ENCODE measurements at places on chromosomes 13 and 19.

- peak; percentile 73 for DNase-seq
These were observed 1.0 kb downstream of the REX1BD start for GRCh38 chr19:18589380-18590272.

GRCh38 chr19:30344446-30345425 lies 27.4 kb upstream of the ZNF536 start:
- DNase-seq: no peak

DNA sequence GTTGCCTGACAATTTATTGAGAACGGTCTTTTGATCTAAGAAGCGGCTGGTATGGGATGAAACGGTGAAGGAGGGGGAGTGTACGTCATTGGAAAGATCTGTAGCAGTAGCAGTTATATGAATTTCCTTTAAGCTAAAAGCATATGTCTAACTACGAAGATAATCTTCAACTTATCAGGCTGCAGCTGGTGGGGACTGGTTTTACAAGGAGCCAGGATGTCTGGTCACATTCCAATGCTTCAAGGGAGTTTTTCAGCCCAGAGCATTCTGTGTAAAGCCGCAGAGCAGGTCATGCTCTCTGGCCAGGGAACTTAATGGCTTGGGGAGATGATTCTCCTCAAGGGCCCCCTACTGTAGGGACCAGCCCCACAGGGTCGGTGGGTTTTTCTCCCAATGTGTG lies 29.2 kb downstream of the CLEC4M start:
- no peak for DNase-seq

DNA sequence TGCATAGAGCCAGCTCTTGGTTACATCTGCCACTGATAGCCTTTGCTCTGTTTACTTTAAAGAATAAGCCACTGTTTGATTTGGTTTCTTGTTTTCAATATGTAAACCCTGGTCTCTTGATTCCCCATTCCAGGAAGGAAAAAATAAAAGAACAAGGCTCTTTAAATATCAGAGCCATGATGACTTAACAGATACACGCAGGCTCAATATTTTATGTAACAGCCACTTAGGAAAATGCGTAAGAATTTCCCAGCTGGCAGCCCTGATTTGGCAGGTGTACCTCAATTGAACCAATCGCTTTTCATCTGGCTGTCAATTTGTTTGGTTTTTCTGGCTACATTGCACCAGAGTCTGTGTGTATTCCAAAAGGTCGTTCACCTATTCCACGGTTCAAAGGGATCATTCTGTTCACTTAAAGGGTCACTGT lies 65.6 kb downstream of the IRS2 start:
- DNase-seq: no peak

- no peak for DNase-seq
These were observed 8.7 kb downstream of the RPS28 start for GRCh38 chr19:8329996-8330395.

DNA sequence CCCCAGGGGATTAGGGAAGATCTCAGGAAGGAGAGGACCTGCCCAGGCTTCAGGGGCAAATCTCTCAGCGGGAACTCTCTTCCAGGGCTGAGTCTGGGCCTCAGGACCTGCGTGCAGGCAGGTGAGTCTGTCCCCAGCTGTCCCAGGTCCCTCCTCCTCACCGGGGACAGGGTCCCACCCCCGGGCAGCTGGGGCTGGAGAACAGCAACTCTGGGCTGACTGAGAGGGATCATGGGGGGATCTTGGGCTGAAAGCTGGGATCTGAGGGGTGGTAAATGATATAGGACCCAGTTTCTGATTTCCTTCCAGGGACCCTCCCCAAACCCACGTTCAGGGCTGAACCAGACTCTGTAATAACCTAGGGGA lies 14.3 kb downstream of the LILRA1 start:
- DNase-seq: no peak

- DNase-seq: no peak
These were observed 712.7 kb downstream of the UQCRFS1 start for GRCh38 chr19:28500296-28500695.

GRCh38 chr13:40109351-40109844 lies 453.9 kb downstream of the COG6 start:
- no peak for DNase-seq

DNA sequence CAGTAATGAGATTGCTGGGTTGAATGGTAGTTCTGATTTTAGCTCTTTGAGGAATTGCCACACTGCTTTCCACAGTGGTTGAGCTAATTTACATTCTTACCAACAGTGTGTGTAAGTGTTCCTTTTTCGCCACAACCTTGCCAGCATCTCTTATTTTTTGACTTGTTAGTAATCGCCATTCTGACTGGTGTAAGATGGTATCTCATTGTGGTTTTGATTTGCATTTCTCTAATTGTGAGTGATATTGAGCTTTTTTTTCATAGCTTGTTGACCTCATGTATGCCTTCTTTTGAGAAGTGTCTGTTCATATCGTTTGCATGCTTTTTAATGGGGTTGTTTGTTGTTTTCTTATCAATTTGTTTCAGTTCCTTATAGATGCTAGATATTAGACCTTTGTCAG lies 245.0 kb downstream of the MTUS2 start:
- no peak for DNase-seq

DNA sequence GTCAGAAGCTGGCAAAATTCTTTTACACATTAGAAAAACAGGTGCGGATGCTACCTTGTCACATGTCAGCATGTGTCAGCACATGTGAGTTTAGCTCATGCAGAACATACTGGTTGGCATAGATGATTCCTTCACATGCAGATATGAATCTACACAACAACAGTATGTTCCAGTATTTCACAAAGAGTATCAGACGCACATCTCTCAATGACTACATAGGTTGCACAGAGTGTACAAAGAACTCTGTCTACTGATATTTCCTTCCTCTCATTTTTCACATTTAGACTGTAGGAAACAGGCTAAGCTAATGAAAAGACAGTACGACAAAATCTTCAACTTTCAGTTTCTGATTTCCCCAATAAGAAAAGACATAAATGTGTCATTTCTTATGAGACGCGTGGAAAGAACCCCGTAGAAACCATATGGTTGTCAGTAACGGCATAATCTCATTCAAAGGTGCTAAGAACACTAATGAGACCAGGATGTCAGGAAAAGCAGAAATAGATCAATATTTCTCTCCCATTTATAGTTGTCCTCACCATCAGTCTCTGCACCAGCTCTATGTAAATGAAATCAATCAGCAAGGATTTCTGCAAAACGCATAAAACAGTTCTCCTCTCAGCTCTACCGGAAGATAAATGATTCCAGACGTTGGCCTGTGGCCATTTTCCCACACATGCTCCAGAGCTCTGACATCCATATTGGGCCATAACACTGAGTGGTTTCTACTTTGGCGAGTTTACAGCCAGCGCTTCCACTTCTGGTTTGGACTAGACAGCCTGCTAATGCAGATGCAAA lies 81.2 kb downstream of the STARD13 start:
- no peak for DNase-seq

DNA sequence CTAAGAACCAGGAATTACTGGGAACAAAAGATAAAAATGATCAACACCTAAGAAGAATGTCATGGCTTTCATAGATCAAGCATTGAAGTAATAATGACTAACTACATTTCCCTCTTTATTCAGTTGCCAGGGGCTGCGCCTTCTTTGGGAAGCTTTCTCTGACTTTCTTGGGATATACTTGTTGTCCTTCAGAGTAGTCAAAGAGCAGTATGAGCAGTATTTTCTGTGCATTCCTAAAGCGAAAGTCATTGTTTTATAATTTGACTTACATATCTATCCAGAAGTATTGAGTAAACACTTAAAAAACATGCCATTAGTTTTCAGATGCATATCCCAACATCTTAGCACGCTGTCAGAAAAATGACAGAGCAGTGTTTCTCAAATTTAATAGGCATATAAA lies 2412.4 kb downstream of the PCDH9 start:
- DNase-seq: no peak

DNA sequence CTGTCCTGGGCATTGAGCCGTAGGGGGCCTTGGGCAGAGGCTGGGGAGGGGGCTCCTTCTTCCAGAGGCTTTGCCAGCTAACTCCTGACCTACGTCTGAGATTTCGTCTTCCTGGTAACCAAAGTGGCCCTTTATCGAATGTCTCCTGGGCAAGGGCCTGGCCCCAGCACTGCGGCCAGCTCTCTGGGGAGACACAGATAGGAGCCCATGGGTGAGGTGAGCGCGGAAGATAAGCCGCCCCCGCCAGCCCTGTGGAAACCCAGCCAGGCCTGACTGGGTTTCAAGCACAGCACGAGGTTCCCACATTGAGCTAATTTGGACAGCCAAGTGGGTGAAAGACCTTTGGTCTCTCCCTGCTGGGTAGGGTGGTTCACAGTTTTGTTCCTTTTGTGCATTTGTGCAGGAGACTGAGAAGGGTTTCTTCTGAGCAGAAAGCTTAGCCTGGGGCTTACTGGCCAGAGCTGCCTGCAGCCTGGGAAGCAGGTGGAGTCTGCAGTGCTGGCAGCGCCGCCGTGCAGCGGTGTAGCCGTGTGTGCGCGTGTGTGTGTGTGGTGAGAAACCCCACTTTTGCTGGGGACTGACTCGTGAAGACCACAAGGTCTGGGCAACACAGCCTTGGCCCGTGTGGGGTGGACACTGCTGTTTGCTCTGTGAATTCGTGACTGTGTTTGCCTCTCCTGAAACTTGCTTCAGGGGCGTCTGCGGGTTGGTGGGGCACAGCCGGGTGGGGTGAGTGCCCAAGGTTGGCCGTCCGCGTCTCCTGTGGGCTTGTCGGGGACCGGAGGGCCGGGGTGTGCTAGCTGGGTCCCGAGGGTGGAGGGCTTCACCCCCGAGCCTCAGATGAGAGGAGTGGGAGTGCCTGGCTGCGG lies 2.5 kb downstream of the BSG start:
- DNase-seq: no peak

- no peak for DNase-seq
These were observed 16.2 kb upstream of the MBNL2 start for GRCh38 chr13:97205982-97206381.

- no peak for DNase-seq
These were observed 897 bp downstream of the ETHE1 start for GRCh38 chr19:43525836-43526771.

- DNase-seq: no peak
These were observed 1017.4 kb downstream of the EFNB2 start for GRCh38 chr13:105518086-105518485.

DNA sequence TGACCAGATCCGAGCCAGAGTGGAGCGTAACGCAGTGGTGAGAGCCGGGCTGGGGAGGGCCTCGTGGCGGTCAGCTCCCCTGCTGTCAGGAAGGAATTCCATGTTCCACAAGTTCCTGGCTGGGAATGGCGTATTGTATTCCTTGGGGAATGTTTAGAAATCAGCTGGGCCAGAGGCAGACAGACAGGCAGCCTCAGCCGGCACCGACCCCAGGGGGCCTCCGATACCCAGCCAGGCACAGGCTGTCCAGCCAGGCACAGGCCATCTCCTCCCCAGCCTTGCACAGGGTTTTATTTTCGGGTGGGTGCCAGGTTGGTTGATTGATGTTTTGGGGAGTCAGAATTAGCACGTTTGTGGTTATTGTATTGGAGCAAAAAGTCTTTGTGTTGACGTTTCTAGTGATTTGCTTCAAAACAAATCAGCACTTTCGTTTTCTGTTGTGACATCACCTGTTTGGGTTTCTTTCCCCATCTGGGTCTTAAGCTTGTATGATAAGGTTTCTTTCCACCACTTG lies 126.6 kb upstream of the MCF2L start:
- no peak for DNase-seq

DNA sequence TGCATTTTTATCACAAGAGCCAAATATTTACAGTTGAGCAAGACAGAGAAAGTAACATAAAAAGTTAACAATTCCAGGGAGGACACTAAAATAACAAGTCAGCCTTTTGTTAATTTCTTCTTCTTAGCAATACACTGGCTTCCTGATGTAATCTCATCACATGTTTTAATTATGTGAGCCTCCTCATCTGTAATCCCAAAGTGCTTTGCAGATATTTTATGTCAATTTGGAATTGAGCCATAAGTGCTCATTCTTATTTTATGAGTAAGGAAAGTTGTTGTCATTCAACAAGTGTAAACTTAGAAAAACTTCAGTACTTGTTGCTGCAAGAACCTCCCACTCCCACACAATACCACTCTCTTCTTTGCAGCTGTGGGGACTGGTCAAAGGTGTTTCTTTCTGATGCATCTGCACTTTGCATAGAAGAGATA lies 223.6 kb downstream of the GPC6 start:
- DNase-seq: no peak

DNA sequence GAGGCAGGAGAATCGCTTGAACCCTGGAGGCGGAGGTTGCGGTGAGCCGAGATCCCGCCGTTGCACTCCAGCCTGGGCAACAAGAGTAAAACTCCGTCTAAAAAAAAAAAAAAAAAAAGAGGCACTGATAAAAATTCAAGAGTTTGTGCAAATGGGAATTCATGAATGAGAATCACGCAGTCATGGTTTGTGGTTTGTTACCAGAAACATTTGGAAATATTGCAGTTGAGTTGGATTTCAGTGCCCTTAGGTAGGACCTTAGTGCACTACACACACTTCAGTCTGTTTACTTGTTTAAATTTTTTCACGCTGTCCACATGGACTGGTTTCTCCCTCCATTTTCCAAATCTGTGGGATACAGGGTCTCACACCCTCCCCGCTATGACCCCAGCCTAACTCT lies 28.4 kb downstream of the ZNF844 start:
- DNase-seq: no peak

GRCh38 chr13:40348096-40348679 lies 318.3 kb downstream of the FOXO1 start:
- no peak for DNase-seq

GRCh38 chr19:49554701-49555181 lies 25.6 kb downstream of the NOSIP start:
- DNase-seq: peak; percentile 37

DNA sequence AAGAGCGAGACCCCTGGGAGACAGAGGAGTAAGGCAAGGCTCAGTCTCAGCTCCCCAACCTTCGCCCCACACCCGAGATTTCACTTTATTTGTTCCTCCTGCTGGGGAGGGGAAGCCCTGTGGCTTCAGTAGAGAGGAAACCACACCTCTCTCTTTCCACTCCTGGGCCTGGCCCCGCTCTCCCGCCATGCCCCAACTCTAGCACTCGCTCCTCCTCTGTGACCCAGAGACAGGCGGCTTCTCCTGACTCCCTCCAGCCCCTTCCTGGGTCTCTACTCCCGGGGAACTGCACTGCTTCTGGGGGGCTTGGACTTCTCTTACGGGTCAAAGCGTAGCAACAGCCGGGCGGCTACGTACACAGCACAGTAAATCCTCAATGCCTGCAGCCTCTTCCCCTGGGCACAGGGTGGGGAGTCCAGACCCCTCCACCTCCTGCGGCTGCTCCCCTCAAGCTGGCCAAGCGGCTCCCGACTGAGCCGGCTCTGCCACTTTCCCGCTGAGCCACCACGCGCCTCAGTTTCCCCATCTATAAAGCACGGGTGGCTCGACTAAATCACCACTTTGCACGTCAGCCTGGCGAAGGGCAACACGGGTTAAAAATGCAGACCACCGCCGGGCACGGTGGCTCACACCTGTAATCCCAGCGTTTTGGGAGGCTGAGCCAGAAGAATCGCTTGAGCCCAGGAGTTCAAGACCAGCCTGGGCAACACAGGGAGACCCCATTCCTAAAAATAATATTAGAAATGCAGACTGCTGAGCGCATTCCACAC lies 1.4 kb downstream of the RNF126 start:
- DNase-seq: peak; percentile 68
